ENCODE measurements at places on chromosomes 7 and 10. TPM values are rescaled to one million over a fixed set of nuclear protein-coding genes. Genes with fewer than 3 reads are reported as not detected.

The SEPTIN14 gene
- not detected for total RNA-seq

GRCh38 chr10:119274519-119275045, 67.2 kb downstream of the GRK5 start:
- no peak for DNase-seq

DNA sequence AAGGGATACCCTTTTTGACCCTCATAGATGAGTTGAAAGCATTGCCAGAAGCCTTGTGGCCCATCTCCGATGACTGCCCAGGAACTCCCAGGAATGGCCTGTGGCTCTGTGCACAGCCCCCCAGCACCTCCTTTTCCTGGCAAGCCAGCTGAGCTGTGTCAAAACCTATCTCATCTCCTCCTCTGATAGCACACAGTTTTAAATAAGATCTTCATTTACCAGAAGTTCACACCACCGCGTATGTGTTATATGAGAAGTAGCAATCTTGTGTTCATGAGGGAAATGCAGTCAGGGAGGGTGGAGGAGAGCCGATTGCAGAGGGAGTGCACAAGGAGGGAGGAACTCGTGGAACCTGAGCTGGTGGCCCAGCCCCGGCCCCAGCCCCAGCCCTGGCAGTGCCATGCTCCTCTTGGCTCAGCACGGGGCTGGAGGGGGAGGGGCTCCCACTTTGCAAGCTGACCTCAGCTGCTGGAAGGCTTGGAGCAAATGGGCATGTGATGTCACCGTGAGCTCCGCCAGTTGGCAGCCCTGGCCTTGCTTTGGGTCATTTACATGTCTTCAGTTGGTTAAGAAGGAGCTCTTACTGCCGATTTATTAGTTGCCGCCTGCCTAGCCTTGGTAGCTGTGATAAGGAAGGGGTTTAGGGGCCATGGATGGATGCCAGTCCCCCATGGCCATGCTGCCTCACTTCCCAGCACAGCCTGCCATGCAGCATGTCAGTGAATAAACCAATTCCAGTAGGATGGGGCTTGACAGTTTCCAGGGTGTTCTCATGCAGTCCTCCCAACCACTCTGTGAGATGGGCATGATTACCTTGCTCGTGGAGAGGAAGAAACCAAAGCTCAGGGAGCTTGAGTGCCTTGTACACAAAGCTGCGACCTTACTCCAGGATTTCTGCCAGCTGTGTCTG, 20.0 kb downstream of the UNC5B start:
- DNase-seq, result no peak

The VIPR2 gene
- not detected for total RNA-seq

DNA sequence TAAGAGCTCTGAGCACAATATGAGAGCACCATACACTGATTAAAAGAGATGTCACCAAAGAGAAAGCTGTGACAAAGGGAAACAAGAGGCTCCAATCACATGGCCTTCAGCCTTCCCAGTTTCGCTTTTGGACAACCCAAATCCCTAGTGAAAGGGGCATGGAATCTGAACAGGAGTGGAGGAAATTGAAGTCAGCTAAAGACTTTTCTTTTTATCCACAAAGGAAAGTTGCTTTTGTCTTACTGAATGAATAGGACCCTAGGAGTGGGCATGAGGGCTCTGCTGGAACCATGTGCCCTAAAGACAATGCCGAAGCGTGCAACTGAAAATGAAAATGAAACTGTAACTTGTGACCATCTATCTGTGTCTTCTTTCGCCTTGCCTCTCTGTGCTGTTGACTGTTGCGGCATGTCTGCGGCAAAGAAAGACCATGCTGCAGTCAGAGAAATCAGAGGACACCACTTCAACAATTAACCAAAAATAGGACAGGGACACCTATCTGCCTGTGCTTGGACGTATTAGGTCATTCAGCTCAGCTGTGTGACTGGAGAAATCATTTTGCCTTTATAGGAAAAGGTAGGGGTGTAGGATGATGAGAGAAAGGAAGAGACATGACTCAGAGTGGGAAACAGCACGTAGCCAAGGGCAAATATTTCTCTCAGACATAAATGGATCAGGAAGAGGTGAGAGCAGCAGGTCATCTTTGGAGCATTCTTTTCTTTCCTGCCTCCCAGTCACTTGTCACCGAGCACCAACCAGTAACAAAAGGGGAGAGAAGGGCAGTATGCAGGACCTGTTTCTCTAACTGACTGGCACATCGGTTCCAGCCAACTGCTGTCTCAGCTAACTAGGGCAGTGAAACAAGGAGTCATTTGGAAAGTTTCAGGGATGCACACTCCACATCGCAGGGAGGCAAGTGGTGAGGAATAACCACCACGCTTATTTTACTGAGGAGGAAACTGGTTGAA, 12.3 kb downstream of the CAV2 start:
- DNase-seq, result peak; percentile 31

DNA sequence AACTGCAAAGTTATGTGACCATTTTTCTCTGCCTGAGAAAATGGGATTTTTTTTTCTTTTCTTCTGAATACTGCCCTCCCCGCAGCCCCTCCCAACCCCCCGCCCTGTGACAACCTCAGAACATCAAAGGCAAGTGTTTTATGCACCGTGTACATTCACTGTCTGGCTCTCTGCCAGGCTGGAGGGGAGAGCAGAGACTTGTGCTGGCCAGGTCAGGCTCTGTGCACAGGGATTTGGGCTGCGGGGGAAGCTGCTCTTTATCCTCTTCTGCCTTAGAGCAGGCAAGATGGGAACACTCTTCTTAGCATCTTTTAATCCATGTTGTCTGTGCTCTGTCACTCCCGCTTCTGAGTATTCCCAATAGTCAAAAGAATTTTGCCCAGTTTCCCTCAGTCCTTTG, 195.1 kb downstream of the CCSER2 start:
- DNase-seq, result no peak

GRCh38 chr7:101216860-101217387, 457 bp downstream of the PLOD3 start:
- no peak for DNase-seq

DNA sequence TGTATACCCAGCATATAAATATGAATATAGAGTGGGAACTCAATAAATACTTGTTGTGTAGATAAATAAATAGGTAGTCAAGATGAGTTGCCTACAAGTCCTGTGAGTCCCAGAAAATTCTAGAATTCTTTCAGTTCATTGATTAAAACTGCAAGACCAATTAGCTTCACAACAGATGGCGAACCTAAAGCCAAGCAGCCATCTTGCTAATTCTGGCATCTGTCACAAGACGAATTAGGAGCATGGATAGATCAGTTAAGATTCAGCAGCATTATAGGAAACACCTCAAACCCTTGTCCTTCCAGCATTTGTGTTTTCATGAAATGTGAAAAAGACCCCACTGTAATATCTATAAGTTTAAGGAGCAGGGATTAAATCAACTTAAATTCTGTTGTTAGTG, 552.7 kb downstream of the MAGI2 start:
- DNase-seq, result no peak

The GJD4 gene
- not detected for total RNA-seq

The NEBL gene
- 0.07 TPM for total RNA-seq

DNA sequence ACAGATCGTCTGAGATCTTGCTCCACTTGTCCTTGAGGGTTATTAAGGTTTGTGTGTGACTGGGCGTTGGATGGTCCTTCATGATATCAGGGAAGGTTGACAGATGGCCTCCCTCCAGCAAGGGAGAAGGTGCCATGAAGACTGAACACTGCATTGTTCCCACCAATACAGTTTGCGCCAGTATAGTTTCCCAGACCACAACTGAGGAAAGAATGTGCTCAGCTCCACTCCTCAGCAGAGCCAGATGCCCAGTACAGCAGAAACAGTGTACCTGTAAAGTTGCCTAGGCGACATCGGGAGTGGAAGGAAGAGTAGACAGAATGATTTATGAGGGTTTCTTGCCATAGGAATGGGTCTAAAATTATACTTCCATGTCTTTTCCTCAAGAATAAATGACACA, 137.5 kb downstream of the ST7 start:
- no peak for DNase-seq

GRCh38 chr10:130404476-130405055, 268.4 kb downstream of the GLRX3 start:
- DNase-seq, result no peak

GRCh38 chr10:91820144-91820543, 21.9 kb downstream of the TNKS2 start:
- no peak for DNase-seq

The SORCS1 gene
- not detected for total RNA-seq

- DNase-seq, result no peak
Measured at GRCh38 chr7:17625043-17625442, 315.3 kb downstream of the SNX13 start.

DNA sequence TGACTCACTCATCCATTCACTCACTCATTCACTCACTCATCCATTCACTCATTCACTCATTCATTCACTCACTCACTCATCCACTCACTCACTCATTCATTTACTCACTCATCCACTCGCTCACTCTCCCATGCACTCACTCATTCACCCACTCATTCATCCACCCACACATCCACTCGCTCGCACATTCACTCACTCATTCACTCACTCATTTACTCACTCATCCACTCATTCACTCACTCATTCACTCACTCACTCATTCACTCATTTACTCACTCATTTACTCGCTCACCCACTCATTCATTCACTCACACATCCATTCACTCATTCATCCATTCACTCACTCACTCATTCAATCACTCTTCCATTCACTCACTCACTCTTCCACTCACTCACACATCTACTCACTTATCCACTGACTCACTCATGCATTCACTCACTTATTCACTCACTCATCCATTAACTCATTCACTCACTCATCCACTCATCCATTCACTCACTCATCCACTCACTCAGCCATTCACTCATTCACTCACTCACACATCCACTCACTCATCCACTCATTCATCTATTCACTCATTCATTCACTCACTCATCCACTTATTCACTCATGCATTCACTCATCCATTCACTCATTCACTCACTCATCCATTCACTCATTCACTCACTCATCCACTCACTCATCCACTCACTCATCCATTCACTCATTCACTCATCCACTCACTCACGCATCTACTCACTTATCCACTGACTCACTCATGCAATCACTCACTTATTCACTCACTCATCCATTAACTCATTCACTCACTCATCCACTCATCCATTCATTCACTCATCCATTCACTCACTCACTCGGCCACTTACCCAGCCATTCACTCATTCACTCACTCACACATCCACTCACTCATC, 74.0 kb downstream of the CARD11 start:
- no peak for DNase-seq

DNA sequence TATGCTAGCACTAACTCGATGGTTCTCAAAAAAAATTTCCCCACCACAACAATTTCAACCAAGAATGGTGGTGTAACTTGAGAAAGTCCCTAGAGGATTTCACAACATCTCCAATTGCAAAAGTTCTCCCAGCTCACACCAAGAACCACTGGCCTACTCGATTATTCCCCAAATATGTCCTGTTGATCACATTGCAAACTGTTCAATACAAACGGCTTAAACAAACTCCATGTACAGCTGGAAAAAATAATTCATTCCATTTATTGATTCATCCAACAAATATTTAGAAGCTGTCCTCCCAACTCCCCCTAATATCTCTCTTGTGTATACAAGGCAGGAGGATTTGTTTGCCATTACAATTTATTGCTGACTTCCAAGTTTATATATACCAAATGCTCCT, 19.1 kb downstream of the TMEM176B start:
- DNase-seq, result no peak

DNA sequence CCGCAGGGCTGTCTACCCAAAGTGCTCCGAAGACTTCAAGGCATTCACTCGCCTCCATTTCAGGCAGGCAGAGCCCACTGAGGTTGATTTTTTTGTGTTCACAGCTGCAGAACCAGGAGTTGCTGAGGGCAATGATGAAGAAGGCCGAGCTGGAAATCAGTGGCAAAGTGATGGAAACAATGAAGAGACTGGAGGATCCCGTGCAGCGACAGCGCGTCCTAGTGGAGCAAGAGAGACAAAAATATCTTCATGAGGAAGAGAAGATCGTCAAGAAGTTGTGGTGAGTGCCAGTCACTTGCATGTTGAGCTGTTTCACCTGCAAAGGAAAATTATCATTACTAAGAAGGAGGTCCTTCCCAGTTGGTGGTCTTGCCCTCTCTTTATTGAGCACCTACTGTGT, 210.5 kb downstream of the ARHGAP21 start:
- DNase-seq, result peak; percentile 19

DNA sequence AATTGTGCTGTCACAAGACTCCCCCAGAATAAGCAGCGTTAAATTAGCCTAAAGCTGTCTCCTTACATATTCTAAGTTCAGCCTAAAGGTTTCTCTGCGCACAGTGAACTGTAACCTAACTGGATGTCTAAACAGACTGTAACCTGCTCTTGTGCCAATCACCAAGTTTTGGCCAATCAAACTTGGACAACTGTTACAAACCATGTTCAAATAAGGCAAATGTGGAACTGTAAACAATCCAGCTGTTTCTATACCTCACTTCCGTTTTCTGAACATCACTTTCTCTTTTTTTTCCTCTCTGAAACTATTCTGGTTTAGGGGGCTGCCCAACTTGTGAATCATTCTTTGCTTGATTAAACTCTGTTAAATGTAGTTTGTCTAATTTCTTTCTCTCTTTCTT, 252.2 kb upstream of the HABP2 start:
- no peak for DNase-seq

DNA sequence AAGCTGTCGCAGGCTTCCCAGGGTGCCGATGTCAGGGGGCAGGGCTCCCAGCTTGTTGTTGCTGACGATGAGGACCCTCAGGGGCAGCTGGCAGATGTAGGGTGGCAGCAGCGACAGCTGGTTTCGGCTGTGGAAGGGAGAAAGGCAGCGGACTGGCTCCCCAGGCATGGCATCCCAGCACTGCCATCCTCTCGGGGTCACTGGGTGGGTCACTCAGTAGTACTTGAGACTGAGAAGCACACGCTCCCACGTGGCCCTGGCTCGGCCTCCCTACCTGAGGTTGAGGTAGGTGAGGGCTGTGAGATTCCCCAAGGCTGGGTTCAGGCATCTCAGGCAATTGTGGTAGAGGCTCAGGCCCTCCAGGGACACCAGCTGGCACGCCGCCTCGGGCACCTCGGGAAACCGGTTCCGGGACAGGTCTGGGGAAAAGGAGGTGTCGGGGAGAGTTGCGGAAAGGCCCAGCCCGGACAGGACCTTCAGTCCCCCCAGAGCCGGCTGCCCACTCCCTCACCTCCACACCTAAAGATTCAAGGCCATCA, 3.8 kb downstream of the LRCH4 start:
- no peak for DNase-seq

DNA sequence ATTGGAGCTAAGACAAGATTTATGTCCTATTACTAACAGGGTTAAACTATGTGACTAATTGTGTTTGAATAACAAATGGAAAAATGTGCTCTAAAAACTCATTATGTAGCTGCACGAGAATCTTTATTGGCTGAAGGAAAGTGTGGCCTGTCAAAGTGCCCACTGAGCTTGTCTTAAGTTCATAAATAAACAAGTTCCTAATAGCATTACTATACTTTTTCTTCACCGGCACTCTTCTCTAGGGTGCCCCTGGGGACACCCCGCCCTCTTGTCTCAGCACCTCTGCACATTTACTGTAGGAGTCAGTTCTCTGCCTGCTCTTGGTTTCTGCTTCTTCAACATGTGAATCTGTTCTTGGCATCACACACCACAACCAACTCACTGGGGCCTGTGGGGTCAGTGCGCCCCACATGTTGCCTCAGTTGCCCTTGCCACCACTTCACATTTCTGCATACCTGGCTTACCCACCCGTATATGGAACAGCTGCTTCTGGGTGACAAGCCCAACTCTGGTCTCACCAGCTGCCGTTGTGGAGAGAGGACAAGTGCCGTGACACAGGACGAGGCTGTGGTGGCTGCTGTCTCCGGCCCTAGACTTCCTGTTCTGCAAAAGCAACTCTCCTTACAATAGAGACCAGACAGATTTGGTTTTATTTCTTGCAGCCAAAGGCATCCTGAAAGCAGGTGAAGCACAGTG, 96.3 kb upstream of the DDC start:
- DNase-seq, result peak; percentile 47

The ZMIZ2 gene
- total RNA-seq, result 131 TPM

GRCh38 chr10:52335665-52336064, 21.6 kb downstream of the DKK1 start:
- no peak for DNase-seq
